Muscle of back (tissue), 13 donors: ENCODE measurements at places on chromosomes 4 and X.

DNA sequence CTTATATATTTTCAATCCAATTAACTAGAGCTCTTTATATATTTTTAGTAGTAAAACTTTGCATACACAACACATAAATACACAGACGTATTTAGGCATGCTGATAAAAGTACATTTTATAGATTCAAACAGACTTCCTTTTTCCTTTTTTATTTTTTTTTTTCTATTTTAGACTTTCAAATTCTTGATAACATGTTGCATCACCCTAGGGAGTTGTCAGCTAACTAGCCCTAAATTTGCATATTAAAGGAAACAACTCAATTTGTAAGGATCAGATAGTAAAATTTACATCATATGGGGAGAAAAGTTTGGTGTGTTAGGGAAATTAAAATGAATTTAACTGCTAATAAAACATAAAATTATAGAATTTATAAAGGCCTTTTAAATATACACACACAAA is 47.4 kb upstream of the APOOL start:
- DNase-seq: no peak

GRCh38 chr4:80259817-80260216 is 6.6 kb upstream of the FGF5 start:
- DNase-seq: no peak

GRCh38 chr4:145860897-145861296 is 77.7 kb downstream of the ZNF827 start:
- no peak for DNase-seq

DNA sequence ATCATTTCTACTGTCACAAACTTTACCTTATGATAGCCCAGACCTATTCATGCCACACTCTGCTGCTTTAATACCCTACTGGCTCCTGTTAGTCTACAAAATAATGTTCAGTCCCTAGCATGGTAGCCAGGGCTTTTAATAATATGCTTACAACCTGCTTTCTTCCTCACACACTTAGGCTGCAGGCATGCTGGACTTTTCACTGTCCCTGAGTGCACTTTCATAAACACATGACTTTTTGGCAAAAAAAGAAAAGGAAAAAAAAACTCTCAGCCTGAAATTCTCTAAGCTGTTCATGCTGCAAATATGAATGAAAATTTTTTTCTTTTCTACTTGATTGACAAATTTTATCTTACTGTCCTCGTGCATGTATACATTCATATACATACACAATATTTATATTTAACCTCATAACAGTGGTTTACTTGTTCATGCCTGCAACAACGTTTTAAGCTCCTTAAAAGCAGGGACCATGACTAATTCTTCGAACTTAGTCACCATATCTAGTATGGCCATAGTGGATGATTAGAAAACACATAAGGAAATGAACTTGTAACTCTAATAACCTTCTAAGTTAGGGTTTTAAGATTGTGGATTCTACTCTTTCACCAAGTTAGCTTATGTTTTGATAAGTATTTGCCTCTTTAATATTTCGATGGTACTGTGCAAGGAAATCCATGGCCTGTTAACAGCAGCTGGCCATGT is 229.5 kb downstream of the SPCS3 start:
- no peak for DNase-seq

GRCh38 chrX:11401966-11402365 is 108.8 kb downstream of the AMELX start:
- DNase-seq: no peak

DNA sequence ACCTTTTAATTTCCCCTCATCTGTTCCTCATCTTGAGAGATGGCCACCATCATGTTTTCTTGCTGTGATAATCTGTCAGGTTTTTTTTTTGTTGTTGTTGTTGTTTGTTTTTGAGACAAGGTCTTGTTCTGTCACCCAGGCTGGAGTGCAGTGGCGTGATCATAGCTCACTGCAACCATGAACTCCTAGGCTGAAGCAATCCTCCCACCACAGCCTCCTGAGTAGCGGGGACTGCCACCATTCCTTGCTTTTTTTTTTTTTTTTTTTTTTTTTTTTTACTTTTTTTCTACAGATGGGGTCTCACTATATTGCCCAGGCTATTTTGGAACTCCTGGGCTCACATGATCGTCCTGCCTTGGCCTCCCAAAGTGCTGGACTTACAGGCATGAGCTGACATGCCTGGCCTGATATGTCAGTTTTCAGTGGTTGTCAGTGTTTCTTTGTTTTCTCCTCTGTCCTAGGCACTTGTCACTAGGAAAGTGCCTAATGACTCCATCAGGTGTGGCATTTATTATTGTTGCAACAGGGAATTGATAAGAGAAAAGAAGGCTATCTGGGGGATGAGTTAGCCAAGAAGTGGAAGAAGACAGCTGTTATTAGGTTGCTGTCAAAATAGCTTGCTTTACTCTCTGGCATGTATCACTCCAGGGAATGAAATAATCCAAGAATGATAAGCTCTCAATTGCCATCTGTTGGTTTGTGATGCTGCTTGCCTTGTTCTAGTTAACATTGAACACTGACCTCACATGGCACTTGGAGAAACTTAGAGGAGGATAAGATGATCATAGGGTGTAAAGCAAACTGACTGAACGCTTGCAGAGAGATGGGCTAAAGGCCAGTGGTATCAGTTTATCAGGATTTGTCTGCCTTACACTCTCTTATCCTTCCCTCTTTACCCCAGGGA is 41.7 kb downstream of the TMEM164 start:
- peak; percentile 42 for DNase-seq

- no peak for DNase-seq
These were observed 115.5 kb downstream of the SOX3 start for GRCh38 chrX:140389331-140389730.

GRCh38 chr4:115334736-115335411 is 221.5 kb upstream of the NDST4 start:
- DNase-seq: no peak

- DNase-seq: no peak
These were observed 63.0 kb upstream of the ENPP6 start for GRCh38 chr4:184280591-184281071.

DNA sequence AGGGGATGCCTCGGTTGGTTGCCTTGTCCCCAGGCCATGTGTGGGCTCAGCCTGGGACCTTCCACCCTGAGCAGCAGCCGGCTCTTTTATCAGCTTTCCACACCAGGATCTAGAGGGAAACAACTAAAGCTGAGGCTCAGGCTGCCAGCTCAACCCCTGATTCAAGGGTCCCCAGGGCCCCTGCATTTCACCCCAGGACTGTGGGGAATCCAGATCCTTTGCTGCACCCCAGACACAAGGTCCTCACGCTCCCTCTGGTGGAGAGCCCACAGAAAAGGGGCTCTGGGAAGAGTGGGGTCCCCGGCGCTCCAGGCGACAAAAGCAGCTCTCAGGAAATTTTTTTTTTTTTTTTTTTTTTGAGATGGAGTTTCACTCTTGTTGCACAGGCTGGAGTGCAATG is 64.3 kb downstream of the ZFYVE28 start:
- no peak for DNase-seq

DNA sequence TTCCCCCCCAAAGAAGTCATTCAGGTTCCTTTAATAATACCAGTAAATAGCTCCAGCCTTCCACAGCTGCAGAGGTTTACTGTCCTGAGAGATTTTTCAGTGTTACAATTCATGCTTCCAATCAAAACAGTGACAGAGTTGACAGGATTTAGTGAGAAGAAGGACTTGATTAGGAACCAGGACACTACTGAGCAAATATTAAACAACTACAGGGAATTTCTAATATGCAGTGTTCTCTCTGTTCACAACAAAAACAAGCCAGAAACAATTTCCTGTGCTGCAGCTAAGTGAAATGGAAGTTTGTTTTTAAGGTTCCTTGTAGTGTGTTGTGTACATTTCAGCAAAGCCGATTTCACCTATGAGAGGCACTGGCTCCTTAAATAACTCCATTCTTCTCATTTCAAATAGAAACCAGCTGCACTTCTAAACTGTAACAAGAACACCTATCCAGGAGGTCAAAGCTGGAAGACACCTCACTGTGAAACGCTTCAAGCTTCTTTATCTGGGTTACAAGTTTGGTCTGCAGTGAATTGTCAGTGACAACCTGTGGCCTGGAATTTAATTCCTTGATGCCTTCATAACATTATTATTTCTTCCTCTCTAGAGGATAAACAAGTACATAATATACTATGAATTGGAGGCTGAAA is 149.3 kb downstream of the RASL11B start:
- DNase-seq: peak; percentile 69
